ENCODE measurements at places on chromosomes 16 and 17.
A peak's percentile ranks its signal among the peaks of the same experiment; 100 is the strongest.

GRCh38 chr16:67183-67791, 5.1 kb downstream of the RHBDF1 start:
- no peak for DNase-seq

GRCh38 chr17:17540278-17540906, 44.2 kb upstream of the RASD1 start:
- DNase-seq, result peak; percentile 76

- DNase-seq, result no peak
These were observed 9.2 kb downstream of the TBC1D16 start for GRCh38 chr17:80026359-80027042.

DNA sequence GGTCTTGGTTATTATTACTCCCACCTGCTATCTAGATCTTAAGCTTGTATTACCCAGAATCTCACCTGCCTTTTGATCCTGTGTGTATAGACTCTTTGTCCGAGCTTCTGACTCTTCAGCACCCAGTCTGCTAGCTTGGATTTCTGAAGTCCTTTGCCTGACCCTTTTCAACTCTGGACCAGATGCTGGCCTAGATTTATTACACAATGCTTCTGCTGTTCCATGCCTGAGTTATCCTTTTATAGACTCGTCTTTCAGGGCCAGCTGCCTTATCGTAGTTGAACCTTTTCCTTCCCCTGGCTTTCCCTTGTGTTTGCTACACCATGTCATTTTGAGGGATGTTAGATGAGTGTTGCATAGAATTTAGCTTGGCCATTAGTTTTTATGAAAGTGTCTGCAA, 32.6 kb downstream of the RHOT1 start:
- DNase-seq, result no peak

DNA sequence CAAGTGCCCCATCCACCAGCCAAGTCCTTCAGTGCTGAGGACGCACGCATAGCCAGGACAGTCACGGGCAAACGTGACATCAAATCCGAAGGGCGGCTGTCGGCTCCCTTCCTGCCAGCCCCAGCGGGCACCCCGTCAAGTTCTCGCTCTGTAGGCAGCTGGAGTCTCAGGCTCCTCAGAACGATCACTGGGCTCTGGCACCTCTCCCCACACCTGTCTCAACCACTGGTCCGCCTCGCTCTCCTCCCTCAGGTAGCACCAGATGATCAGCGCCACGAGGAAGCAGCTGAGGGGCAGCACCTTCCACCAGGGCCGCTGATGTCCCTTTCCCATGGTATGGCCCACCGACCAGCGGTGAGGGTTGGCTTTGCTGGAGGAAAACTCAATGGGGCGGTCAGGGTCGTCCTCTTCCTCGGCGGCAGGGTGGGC, 422 bp downstream of the UQCC4 start:
- DNase-seq, result no peak

DNA sequence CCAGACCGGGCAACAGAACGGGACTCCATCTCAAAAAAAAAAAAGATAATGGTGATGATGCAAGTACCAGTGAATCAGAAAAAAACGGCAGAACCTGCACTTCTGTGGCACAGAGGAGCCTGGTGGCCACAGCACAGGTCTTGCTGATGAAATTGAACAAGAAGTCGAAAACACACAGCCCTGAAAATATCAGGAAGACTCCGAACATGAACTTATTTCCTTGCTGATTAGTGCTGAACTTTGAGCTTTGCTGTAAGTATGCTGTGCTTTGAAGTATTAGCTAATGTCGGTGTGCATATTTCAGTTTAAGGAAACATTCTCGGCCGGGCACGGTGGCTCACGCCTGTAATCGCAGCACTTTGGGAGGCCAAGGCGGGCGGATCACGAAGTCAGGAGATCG, 10.9 kb upstream of the MYO15B start:
- DNase-seq, result no peak

- peak; percentile 66 for DNase-seq
These were observed 35.6 kb upstream of the MNT start for GRCh38 chr17:2436316-2436905.

DNA sequence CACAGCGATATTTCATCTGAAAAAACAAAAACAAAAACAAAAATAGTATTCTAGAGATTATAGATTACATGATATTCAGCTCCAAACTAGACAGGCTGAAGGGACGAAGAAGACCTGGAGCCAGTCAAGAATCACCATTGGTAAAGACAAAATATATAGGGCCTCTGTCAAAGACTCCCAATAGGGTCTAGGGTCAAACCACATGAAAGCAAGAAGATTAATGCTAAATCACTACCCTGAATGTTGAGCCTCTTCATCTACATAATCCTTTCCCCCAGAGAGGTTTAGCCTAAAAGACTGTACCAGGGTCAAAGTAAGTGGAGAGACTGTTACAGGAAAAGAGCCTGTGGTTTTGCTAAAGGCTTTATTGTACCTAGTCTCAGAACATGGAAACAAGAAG, 10.8 kb upstream of the NME1 start:
- no peak for DNase-seq

DNA sequence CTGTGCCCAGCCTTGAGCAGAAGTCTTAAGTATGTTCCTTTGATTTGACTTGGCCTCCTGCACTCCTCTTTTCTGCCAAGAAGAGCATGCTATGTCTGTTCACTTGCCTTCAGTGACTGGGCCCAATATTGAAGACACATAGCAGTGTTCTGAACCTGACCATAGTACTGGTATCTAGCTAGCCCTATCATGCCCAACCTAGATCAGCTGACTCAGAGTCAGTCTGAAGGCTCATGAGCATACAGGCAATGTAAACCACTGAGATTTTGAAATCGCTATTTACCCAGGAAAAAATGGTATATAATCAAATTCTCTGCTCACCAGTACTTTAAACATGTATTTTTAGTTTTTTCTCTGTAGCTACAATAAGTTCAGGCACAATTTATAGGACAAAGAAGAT, 129.4 kb downstream of the TANC2 start:
- no peak for DNase-seq

GRCh38 chr16:3038896-3039295, 2.2 kb upstream of the BICDL2 start:
- DNase-seq, result no peak

DNA sequence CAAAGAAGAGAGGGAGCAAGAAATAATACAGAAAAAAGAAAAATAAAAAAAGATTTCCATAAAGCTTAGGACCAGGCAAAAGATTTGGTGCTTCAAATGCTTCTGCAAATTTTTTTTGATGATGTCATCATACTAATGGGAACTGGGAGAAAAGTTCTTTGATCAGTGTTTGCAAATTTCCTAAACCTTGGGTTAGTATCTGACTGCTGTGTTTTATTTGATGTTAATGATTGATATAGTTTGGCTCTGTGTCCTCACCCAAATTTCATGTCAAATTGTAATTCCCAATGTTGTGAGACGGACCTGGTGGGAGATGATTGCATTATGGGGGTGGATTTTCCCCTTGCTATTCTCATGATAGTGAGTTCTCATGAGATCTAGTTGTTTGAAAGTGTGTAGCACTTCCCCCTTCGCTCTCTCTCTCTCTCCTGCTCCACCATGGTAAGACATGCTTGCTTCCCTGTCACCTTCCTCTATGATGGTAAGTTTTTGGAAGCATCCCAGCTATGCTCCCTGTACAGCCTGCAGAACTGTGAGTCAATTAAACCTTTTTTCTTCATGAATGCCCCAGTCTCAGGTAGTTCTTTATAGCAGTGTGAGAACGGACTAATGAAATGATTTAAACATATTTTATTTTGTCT, 72.6 kb downstream of the TMEM100 start:
- no peak for DNase-seq

GRCh38 chr16:13315642-13316427, 414.4 kb downstream of the SHISA9 start:
- DNase-seq, result no peak

GRCh38 chr16:85075236-85075924, 36.9 kb downstream of the CIBAR2 start:
- DNase-seq, result no peak

- no peak for DNase-seq
These were observed 71.5 kb downstream of the TAOK1 start for GRCh38 chr17:29461483-29462206.

- DNase-seq, result no peak
These were observed 741 bp upstream of the GRB2 start for GRCh38 chr17:75406222-75406615.

DNA sequence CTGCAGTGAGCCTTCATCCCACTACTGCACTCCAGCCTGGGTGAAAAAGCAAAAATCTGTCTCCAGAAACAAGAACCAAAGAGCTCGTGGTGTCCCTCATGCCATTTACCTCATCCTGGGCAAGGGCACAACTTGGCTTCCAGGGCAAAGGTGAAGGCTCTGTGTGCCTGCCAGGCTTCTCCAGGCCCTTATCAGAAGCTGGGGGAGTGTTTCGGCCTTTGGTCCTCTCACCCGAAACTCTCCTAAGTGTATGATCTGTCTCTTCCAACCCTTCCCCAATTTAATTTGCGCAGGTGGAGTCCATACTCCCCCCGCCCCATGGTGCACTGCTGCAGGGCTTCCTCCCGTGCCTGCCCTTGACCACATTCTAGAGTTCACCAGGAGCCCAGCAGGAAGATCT, 1.1 kb downstream of the CES2 start:
- no peak for DNase-seq

DNA sequence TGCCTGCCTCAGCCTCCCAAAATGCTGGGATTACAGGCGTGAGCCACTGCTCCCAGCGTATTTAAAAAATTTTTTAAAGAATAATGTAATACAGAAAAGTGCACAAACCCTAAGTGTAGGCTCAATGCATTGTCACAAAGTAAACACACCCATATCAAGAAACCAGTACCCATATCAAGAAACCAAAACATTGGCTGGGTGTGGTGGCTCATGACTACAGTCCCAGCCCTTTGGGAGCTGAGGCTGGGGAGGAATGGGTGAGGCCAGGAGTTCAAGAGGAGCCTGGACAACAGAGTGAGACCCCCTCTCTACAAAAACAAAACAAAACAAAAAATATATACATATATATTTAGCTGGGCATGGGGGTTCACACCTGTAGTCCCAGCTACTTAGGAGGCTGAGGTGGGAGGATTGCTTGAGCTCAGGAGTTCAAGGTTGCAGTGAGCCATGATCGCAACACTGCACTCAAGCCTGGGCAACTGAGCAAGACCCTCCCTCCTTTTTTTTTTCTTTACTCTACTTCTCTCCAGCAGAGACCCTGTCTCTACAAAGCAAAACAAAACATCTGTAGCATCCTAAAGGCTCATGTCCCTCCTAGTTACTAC, 9.3 kb upstream of the PRR14 start:
- DNase-seq, result no peak

GRCh38 chr17:57508671-57509070, 236.4 kb downstream of the CCDC182 start:
- no peak for DNase-seq

- no peak for DNase-seq
These were observed 2.1 kb downstream of the COL1A1 start for GRCh38 chr17:50199211-50199802.

DNA sequence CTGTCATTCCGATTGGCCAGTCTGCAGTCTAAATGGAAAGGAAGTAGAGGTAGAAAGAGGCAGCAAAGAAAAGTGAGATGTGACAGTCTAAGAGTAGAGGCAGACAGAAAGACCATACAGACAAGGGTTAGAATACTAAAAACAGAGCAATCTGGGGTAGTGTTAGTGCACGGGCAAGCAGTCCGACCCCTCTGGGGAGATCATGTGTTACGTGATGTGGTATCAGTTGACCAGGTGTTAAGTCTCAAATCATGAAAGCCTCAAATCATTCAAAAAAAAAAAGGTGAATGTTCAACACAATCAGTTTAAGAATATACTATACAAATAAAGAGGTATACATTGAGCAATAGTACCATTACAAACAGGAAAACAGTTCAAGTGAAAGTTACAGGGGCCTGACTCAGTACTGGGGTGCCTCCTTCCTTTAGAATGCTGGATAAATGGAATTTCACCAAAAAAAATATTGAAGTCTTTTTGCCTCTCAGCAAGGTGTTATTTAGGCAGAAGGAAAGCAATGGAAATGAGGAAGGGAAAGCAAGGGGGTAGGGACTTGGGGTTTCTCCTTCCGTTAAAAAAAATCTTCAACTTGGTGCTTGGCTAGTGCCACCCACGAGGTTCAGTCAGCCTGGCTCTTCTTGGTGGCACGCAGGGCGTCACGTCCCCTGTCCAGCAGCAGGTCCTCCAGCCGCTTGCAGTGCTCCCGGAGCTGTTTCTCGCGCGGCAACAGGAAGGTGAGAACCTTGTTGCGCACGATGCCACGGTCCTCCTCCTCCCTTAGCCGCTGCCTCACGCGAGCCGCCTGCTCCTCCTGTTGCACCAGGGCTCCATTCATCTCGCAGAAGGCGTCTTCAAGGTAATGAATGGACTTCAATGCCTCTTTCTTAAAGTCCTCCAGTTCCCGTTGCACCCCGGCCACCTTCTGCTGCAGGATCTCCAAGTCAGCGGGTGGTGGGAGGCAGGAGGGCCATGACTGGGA, 616 bp downstream of the CCDC182 start:
- no peak for DNase-seq

DNA sequence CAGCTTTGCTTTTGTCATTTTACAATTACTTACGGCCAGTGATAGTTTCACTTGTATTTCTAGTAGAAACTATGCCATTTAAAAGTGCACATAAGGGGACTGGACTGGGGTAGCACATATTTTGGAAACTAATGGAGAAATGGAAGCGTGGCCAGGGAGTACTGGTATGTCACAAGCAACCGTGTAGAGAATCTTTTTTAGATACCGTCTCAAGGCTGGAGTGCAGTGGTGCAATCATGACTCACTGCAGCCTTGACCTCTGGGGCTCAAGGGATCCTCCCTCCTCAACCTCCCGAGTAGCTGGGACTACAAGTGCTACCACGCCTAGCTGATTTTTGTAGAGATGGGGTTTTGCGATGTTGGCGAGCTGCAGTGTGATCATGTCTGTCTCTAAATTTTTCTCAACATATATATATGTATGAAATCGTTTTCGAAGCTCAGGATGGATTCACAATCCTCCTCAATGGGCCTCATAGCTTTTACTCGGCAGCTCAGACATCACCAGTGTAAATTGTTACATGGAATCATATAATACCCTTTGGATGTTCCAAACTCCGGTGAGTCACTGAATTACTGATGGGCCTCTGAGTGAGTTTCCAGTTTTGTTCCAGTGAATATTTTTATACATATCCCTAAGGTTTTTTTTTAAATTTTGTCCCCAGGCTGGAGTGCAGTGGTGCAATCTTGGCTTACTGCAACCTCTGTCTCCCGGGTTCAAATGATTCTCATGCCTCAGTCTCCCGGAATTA, 51.7 kb downstream of the ZNF778 start:
- DNase-seq, result no peak

GRCh38 chr17:50507871-50508572, at the start of gene MYCBPAP:
Gene MYCBPAP (plus strand): TSS chr17:50508439. CDS start chr17:50508675, 236 bp downstream.
- DNase-seq, result peak; percentile 49

- DNase-seq, result no peak
These were observed 56.4 kb upstream of the RBFOX3 start for GRCh38 chr17:79667121-79667715.

DNA sequence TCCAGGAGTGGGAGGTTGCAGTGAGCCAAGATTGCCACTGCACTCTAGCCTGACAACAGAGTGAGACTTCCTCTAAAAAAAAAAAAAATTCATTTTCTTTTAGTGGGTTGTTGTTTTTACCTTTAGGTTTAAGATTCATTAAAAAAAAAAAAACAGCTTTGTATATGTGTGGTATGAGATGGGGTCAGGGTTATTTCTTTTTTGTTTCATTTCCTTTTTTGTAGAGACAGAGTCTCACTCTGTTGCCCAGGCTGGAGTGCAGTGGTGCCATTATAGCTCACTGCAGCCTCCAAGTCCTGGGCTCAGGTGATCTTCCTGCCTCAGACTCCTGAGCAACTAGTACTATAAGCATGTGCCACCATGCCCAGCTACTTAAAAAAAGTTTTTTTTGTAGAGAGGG, 47.0 kb downstream of the BCAS3 start:
- no peak for DNase-seq

Measured in NCI-H1105 (cell line).